ENCODE measurements at places on chromosomes 2 and 18. TPM values are rescaled to one million over a fixed set of nuclear protein-coding genes. Genes with fewer than 3 reads are reported as not detected.

The FLACC1 gene
- polyA plus RNA-seq = 5.0 TPM

The SCG2 gene
- 199 TPM for polyA plus RNA-seq

The COLEC11 gene
- polyA plus RNA-seq = 2.1 TPM

The PMAIP1 gene
- 1.9 TPM for polyA plus RNA-seq

The LINC00305 gene
- not detected for polyA plus RNA-seq
